Stimulated activated CD8-positive, alpha-beta memory T cell treated with anti-CD3 and anti-CD28 coated beads, Interleukin-2, amount 100 ng/mL, for 1 hour (primary cell): ENCODE measurements at places on chromosomes 2 and 18.

DNA sequence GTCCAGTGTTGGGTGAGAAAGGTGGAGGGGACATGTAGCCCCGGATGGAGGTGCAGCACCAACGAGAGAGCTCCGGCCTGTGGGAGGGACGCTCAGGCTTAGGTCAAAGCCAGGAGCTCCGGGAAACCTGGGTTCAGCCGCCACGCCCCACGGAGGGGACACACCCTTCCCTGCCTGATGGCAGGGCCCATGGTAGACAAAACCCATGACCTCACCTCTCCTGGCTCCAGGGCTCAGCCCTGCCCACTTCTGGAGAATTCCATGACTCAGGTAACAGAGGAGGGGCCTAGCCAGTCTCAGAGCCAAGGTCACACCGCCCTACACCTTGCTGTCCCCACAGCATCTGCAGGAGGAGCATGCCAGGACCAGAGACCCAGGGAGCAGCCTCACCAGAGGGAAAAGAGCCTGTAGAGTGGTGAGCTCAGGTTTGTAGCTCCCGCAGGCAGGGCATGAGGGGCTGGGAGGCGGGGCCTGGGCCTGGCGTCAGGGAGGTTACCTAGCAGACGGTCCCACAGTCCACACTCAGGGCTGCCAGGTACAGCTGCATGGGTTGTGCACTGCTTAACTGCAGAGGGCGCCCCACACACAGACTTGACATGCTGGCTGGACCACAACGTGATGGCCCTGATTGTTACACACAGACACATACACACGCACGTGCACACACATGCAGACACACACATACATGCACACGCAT, 70.8 kb upstream of the SMAD7 start:
- no peak for DNase-seq

DNA sequence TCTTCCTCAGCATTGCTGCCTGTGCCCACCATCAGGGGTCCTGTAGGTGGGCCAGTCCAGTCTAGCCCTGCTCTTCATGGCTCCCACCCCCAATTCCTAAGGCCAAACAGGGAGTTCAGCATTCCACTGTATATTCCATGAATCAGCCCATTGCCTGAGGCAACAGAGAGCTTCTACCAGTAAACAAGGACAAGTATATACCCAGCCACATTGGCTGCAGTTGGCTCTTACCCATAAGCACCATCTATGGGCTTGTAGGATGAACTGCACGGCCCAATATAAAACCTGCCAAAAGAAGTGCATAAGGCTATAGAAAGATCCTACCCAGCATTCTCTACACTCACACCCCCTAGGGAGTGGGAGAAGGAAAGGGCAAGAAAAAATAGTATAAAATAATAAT, 95.1 kb upstream of the SALL3 start:
- DNase-seq = no peak

GRCh38 chr2:71282493-71282892, 49.1 kb upstream of the ZNF638 start:
- DNase-seq = no peak

- no peak for DNase-seq
Observed at GRCh38 chr2:71938659-71939587, 208.7 kb downstream of the CYP26B1 start.

- no peak for DNase-seq
Observed at GRCh38 chr2:96895746-96896651, 26.1 kb upstream of the SEMA4C start.

DNA sequence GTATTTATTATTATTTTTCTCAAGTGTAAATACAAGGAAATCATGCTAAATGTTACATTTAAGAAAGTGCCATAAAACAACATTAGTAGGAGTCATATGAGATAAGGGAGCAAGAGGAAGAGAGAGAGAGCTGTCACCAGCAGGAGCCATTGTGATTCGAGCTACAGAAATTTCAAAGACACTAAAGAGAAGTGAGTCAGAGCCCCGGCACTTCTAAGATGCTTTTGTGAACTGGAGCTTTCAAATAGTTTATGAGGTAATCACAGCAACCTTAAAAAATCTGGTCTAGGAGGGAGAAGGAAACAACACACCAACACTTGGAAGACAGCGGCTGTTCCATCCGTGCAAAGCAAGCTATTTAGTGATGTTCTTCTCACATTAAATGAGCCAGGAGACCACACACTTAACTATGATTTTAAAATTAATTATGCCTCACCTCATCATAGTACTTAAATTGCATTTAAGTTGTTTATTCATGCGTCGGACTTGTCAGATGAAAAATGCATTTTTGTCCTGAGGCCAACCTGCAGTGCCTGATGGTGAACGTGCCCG, 382.7 kb upstream of the SALL3 start:
- no peak for DNase-seq

DNA sequence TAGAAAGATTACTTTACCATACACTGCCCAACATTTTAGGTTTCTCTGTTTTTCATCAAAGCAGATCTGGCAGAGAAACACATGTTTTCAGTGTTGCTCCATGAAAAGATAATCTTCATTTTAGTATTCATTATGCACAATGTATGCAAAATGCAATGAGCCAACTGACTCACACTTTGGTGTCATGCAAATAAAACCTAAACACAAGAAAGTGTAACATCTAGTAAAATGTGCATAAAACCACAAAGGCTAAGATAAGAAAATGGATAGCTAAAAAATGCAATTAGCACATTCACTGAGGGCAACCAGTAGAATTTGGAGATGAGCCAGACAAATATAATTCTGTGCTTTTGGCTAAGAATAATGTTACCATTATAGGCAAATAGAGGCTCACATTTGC, 203.5 kb upstream of the UBE2E3 start:
- no peak for DNase-seq

DNA sequence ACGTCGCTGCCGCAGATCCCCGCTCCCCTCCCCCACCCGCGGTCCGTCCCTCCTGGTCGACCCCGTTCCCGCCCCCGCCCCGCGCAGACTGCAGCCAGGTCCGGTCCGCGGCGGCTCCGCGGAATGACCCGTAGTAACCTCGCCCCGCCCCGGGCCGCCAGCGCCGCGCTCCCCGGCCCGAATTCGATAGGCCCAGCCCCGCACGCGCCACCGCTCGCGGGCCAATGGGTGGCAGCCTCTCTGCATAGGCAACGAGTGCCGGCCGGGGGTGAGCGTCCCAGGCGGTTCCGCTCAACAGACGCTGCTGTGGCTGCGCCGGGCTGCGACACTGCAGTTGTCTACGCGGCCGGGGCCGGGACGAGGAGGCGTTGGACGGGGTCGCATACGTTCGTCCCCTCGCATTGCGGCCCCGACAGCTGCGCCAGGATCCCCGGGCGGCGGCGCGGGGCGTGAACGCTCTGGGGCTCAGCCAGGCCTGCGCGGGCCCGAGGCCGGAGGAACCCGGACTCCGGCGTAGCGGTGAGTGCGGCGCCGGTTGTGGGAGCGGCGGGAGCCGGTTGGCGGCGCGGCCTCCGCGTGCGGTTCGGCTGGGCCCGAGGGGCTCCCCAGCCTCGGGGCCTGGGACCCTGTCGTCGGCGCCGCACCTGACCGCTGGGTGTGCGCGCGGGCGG, at the start of gene ACSL3:
TSS of gene ACSL3 (plus strand) at position 297 of the 671 bp plus-strand sequence. CDS start 47,737 bp downstream, outside the sequence.
- peak; percentile 83 for DNase-seq

DNA sequence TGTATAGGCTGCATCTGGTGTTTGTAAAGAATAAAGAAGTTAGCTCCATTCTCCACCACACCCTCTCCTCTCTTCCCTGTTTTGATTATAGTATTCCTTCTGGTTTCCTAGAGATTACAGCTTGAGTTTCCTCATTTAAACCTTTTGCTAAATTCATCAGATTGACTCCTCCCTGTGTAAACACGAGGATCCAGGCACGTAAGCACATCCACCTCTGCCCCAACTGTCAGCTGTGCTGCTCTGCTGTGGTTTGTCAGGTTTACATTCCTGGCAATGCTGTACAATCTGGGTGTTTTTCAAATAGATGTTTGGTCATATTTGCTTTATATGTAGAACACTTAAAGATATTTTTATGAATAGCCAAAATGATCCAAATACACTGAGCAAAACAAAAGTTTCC, 302.8 kb downstream of the PTGR3 start:
- DNase-seq = no peak

DNA sequence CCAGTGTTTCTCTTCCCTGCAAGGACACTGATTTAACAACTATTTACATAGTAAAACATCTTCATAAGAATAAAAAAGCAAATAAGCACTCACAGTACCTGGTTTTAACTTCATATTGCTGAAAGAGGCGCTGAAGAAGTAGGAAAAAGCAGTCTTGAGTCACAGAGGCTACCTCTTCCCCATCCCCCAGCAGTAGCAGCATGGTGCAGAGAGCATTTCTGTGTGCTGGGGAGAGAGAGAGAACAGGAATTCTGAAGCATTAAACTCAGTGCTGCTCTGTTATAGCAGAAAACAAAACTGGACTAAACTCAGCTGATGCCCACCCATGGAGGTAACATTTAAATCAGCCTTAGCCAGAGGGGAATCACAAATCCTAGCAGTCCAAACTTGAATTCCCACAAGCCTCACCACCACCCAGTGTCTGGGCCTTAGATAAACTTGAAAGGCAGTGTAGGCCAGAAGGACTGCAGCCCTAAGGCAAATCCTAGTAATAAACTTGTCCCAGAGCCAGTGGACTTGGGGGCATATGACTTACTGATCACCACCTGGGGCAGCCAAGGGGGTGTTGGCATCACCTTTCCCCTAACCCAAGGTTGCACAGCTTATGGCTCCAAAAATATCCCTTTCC, 321.8 kb upstream of the CWC22 start:
- no peak for DNase-seq

- DNase-seq = no peak
Observed at GRCh38 chr2:12032975-12033374, 286.5 kb downstream of the LPIN1 start.

DNA sequence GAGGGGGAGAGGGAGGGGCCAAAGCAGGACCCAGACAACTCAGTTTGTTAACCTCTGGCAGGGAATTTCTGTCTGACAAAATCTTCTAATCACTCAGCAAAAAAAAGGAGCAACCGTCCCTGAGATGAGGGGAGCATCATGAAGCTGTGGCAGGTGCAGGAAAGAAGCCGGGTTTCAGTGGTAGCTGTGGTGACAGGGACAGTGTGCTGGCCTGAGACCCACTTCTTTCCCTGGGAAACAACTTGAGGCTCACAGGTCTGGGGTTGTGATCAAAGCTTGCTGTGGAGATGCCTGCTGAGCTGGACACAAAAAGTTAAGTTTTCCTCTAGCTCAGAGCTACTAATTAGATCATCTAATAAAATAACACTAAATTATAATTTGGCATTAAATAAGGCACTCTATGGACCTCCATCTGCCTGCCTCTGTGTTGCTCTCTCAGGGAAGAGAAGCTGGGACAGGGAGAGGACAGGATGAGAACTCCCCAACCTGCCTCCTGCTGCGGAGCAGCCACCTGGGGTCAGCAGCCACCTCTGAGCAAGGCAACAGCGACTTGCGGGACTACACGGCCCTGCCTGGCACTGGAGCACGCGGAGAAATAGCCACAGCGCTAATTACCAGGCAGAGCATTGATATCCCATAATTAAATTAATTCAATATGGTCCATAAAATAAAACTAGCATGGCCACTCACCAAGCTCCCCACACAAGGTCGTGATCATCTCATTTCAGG, 104.6 kb upstream of the TEX51 start:
- no peak for DNase-seq
